ENCODE measurements at places on chromosomes 11 and 22.

DNA sequence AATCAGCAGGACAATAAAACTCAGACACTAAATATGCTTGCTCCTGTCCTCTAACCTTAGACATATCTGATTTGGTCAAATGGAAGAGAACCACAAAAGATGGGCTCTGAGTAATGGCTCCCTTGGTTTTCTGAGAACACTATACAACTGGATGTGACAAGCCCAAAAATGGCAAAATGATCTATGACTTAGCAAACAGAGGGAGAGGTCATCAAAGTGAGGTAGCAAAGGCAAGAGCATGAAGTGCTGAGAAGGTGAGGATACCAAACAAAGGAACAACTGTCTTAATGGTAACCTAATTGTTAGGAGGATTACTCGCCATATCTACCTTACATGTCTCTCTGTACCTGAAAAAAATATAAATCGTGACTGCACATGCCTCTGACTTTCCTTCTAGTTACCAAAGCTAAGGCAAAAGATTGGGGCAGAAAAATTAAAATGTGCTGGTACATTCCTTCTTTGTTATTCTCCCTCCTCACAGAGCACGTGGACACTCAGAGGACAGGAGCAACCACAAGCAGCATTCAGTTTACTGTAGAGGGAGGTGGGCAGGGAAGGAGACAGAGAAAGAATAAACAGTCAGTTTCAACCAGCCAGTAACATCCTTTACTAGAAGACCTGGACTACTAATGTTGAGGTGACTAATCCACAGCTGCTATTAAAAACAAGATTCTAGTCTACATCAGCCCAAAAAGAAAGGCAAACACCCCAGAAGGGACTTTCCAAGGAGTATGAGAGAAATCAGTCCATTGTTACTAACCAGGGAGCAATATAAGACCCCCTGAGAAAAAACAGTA lies 88.8 kb downstream of the AMBRA1 start:
- peak; percentile 49 for DNase-seq

GRCh38 chr11:119052163-119052814 lies 4.7 kb downstream of the HYOU1 start:
- DNase-seq: peak; percentile 66

DNA sequence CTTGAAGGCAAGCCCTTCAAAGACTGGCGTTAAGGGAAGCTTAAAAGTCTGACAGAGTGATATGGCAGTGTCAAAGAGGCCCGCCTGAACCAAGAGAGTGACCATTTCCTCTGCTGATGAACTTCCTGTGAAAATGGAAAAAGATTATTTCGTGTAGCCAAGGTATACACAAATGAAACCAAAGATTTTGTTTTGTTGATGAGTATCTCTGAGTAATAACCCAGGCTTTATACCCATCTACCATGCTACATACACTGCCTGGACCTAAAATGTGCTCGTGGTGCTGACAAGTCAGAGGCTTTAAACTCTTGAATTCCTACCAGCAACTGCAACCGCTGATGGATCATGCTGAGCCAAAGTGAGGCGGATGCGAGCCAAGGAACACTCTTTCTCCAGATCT lies 21.0 kb upstream of the FNBP4 start:
- no peak for DNase-seq

- peak; percentile 92 for DNase-seq
Observed at GRCh38 chr11:56932572-56933220, 56.0 kb upstream of the OR5AK2 start.

DNA sequence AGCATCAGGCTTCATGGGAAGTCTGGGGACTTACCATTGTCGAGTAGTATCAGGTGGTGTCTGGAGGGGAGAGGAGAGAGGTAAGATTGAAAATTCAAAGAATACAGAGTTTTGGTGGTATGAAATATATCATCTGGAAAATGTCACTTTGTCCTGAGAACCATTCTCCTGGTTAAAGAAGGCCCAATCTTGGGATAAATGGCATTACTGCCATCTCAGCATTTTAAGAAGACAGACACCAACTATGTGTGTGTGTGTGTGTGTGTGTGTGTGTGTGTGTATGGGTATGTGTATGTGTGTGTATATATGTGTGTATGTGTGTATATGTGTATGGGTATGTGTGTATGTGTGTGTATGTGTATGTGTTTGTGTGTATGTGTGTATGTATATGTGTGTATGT lies 673.3 kb downstream of the NTM start:
- DNase-seq: no peak

DNA sequence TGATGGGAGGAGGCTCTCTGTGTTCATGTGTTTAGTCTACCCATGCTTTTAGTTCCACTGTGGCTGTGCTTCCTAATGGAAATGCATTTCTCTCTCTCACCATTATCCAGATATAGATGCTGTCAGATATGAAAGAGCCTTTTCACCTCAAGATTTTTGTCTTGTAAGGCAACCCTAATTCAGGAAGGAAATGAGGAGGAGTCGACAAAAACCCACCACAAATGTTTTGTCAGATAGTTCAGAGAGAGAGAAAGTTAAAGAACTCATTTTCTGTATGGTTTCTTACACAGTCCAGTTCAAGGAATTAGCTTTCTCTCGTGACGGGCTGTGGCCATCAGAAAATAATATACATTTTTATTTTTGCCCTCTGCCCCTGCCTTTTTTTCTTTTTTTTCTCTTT lies 82.5 kb downstream of the ARL14EP start:
- no peak for DNase-seq

DNA sequence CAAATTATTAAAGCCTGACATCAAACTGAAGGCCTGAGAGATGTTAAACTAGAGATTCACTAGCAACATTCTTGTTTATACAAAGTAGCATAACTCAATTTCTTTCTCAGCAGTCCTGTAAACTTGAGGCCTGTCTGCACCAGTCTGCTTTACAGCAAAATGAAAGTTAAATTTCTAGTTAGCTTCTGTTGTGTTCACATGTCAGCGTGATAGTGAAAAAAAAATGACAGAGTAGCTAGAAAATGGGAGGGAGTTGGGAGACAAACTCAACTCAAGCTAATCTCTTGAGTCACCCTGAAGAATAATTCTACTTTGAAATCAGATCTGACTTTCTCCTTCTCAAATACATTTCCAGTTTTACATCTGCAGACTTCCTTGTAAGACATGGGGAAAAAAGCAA lies 6.5 kb downstream of the RBFOX2 start:
- no peak for DNase-seq

GRCh38 chr11:76419896-76420295 lies 24.9 kb upstream of the EMSY start:
- DNase-seq: no peak

DNA sequence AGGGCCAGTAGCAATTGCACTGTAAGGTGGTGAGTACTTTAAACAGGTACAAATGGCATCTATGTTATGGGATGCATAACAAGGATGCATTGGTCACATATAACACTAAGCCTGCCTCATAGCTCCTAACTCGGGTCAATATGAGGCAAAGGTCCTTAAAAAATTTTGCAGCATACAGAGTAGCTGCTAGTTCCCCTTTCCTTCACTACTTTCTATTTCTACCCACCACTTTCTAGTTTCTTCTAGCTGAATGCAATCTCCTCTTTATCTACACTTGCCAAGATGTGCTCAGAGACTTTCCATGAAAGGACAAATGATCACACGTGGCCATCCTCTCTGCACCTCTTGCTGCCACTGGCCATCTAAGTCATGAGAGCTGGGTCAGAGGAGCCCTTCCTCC lies 9.8 kb downstream of the OR51F2 start:
- no peak for DNase-seq

DNA sequence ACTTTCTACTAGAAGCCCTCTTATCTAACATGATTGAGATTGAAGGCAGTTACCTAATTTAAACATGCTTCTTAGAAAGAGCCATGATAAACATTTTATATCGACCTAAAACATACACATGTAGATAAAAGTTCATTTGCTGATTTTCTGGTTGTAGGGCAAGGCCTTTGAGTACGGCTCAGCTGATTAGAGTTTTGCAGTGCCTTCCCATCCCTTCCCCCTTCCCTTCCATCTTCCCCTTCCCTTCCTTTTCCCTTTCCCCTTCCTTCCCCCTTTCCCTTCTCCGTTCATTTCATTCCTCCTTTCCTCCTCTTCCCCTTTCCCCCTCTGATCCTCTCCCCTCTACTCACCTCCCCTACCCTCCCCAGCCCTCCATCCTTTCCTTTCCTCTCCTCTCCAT lies 4.3 kb downstream of the LDHC start:
- no peak for DNase-seq

GRCh38 chr22:27518531-27519340 lies 282.8 kb downstream of the MN1 start:
- DNase-seq: no peak

DNA sequence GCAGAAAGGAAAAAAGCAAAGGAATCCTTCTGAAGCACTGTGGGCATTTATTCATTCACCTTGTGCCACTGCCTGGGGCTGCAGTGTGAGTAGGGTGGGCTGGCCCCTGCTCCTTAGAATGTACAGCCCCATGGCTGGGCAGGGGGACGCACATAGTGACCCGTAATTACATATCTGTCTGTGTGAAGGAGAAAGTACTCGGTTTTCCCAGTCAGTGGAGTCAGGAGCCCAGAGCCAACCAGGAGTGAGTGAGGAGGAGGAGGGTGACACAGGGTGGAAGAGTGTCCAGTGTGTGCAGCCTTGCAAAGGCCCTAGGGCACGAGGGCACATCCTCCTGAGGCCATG lies 91.9 kb downstream of the CDKN1C start:
- no peak for DNase-seq

GRCh38 chr11:2563213-2564007 lies 118.6 kb downstream of the KCNQ1 start:
- no peak for DNase-seq

Measured in foreskin keratinocyte (primary cell).